ENCODE measurements at places on chromosomes 1 and 21. TPM values are rescaled to one million over a fixed set of nuclear protein-coding genes. Genes with fewer than 3 reads are reported as not detected.

Gene LRRN2
- total RNA-seq, result not detected

Gene CLDN17
- not detected for total RNA-seq

Gene SLC30A10
- not detected for total RNA-seq

Gene IFNLR1
- 0.32 TPM for total RNA-seq

Gene OR2L13
- total RNA-seq, result not detected

Gene GREM2
- total RNA-seq, result 4.3 TPM

Gene LPAR3
- total RNA-seq, result 16.9 TPM

Gene KCNJ10
- total RNA-seq, result not detected

Gene PLEKHG5
- total RNA-seq, result 12.6 TPM

Gene ERVH48-1
- not detected for total RNA-seq

Gene KCNK2
- 200 TPM for total RNA-seq

Gene CDK11A
- 12.5 TPM for total RNA-seq

Gene TMEM53
- 5.8 TPM for total RNA-seq

Gene TMEM240
- 4.7 TPM for total RNA-seq

Gene LHX8
- not detected for total RNA-seq
